ENCODE measurements at places on chromosomes 5 and 9.
A peak's percentile ranks its signal among the peaks of the same experiment; 100 is the strongest.

- no peak for DNase-seq
Observed at GRCh38 chr5:172417130-172417841, 37.0 kb downstream of the SH3PXD2B start.

DNA sequence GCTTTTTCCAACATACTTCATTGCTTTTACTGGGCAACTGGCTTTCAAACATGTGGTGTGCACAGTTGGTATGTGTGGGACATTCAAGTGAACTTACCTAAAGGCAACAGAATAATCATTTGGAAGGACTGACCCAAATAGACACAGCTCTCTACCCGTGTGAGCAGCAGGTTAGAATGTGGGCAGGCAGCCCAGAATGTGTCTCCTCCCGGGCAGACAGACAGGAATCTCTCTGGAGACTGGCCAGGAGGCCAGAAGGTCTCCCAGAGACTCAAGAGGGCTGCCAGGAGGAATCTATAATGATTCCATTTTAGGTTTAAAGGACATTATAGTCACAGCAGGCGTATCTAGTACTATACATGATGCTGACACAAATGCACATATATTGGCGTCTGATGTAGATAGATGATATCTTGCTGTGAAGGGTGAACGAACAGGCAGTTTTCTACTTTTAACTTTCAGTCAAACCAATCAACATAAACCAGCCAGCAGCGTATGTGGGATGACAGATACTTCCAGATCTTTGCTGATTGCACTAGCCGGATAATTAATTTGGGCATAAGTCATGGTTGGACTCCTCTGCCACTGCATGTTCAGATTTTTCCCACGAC is 297.4 kb upstream of the ZNF608 start:
- no peak for DNase-seq

DNA sequence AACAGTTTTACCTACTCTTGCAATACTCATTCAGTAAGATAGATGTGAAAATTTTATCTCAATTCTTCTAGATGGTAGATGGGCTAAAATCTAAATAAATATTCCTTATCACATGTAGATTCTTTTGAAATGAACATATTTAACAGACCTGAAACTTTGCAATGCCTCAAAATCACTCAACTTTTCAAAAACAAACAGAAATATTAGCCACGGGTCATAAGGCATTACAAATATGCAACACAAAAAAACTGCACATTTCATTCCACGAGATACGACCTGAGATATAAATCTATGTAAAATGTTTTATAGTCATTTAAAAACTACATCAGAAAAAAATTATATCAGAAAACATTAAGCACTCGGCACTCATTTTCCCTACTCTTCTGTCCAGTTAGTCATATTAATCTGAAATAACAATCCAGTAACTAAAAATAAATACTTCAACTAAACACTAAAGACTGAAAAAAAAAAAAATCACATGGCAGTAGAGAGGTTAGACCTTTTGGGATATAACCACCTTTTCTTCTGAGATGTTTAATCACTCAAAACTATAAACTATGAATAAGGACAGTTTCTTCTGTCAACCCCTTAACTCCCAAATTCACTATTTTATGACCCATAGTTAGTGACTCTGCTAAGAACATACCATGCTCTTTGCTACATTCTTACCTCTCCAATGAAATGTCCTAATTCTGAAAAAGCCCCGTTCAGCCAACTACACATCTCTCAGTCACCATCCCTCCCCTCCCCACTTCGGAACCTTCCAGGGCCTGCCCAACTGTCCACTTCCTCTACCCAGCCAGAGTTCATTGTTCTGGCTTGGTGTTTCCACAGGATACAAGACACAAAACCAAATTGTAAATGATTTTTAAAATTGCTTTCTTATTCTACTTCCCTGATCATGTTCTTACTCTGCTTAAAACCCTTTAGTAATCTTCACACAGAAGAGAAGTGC is 6.4 kb downstream of the HOMER1 start:
- no peak for DNase-seq

- no peak for DNase-seq
Observed at GRCh38 chr9:119792242-119792641, 423.0 kb upstream of the BRINP1 start.

DNA sequence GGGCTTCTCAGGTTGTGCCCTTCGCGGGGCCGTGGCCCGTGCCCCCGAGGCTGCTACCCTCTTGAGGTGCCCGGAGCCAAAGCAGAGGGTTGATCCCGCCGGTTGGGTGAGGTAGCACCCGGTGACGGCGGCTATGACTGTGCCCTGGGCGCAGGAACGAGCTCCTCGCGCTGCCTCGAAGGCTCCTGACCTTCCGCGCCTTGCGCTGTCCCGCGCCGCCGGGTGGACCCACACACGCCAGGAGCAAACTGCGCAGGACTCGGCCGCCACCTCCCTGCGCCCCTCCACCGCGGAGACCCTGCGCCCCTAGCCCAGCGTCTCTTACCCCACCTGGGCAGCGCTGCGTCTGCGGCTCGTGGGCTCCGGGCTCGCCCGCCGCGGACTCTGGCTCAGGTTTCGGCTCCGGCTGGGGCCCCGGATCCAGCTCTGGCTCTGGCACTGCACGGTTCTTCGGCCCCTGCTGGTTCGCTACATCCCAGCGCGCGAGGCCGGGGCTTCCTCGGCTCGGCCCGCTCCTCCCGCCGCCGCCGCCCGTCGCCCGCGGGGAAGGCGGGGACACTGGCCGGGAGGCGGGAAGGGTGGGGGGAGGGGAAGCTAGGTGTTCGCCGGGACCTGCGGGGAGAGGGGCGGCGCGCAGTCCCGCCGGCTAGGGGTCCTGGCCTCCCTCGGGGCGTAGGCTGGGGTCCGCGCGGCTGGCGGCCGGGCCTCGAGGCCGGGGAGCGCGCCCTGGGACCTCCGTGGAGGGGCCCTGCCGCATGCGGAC is 5.4 kb upstream of the PITX1 start:
- no peak for DNase-seq

- no peak for DNase-seq
Observed at GRCh38 chr5:37645707-37646106, 194.1 kb downstream of the GDNF start.

DNA sequence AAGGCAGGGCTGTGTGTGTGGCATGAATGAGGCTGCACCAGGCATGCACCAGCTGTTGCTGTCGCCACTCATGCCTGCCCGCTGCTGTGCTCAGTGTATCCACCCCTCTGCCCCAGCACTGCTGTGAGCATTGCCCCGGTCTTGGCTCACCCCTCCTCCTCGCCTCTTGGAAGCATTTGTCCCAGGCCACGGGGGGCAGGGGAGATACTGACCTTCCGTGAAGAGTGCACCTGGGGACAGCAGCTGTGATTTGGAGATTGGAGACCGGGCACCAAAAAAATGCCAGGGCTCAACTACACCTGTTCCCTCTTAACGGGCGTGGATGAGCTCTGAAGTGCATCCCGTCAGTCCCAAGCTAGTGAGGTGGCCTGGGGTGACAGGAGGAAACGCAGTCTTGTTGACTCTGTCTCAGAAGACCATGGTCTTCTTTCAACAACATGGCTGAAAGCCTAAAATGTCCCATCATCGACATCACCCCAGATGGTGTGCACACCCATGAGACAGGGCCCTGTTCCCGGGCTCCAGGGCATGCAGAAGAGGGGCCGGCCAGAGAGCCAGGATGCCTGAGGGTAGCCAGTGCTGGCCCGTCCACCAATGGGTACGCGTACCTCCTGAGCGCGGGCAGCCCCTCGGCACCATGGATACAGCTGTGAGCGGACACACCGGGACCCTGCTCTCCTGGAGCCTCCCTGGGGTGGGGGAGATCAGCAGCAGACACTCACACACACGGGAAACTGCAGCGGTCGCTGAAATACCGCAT is 115.8 kb downstream of the COL5A1 start:
- DNase-seq, result no peak

- no peak for DNase-seq
Observed at GRCh38 chr9:69317081-69317480, 7.9 kb upstream of the ENTREP1 start.

DNA sequence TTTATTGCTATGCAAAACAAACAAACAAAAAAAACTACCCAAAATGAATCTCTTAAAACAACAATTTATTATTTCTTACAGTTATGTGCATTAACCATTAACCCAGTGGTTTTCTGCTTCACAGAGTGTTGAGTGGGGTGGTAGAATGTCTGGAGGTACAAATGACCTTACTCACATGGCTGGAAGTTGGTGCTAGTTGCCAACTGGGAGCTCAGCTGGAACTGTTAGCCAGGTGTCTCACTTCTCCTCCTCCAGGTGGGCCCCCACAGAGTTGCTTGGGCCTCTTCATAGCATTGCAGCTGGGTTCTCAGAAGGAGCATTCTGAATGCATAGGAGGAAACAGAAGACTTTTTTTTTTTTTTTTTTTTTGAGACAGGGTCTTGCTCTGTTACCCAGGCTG is 10.5 kb upstream of the B4GALT1 start:
- no peak for DNase-seq

GRCh38 chr5:112417931-112418658 is 982 bp downstream of the EPB41L4A start:
- peak; percentile 47 for DNase-seq

GRCh38 chr5:159451197-159452052 is 121.1 kb upstream of the IL12B start:
- no peak for DNase-seq

- DNase-seq, result no peak
Observed at GRCh38 chr5:1807451-1808185, 6.4 kb downstream of the NDUFS6 start.

GRCh38 chr5:180521101-180521500 is 26.9 kb downstream of the CNOT6 start:
- DNase-seq, result no peak

GRCh38 chr5:173263566-173263965 is 28.6 kb upstream of the NKX2-5 start:
- no peak for DNase-seq

DNA sequence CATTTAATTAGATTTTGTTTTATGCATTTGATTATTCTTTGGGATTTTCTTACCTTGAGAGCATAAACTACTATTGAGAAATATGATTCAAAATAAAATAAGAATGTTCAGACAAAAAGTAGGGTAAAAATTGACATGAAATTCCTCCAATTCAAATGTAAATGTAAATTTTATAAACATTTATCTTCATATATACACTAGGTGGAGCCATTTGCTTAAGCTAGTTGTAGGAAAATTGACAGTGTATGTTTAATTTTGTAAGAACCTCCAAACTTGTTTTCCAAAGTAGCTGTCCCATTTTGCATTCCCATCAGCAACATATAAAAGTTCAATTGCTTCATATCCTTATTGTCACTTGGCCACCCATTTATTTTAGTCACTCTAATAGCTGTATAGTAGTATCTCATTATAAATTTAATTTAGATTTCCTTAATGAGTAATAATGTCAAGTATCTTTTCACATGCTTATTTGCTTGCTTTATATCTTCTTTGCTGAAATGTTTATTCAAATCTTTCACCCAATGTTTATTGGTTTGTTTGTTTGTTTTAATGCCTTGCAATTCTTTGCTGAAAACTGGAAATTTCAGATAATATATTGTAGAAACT is 37.6 kb upstream of the SLCO6A1 start:
- DNase-seq, result no peak

DNA sequence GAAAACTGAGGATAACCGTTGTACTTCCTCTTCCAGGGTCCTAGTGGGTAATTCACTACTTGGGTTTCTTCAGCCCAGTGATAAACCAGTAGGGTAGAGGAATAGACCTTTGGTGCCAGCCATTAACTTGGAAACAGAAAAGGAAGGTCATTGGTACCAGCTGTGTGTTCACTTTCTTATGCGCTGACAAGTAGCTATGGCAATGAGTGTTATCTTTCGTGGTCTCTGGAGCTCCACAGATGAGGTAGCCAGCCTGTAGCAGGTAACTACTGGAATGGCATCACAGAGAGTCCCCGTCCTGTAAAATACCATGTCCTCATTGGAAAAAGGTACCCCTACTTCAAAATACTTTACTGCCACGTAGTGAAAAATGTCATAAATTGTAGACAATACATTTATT is 2.3 kb downstream of the UHRF2 start:
- DNase-seq, result no peak

DNA sequence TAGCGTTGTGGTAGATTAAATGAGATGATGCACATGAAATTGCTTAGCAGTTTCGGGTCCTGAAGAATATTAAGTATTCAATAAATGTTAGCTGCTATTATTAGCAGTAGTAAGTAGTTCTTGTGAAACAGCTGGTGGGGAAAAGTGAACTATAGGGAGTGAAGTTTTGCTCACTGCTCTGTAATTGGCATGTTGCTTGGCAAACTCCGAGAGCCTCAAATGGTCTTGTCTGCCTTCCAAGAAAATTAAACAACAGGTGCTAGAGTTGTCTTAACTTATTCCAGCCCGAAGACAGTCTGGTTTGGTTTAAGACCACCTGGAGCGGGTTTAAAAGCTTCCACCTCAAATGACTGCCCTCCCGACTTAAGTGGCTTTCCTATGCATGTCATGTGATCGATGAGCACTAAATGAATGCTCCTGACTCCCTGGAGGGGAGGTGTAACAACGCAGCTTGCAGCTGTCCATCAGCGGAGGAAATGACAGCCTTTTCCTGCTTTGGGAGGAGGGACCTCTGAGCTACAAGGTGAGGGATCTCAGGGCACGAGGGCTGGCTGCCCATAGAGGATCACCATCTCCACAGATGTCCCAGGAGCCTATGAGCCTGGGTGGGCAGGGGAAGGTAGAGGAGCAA is 202.9 kb upstream of the PANK3 start:
- no peak for DNase-seq

- DNase-seq, result no peak
Observed at GRCh38 chr9:114456929-114457328, 48.3 kb downstream of the WHRN start.

GRCh38 chr5:138241688-138242571 is 28.8 kb upstream of the CDC23 start:
- no peak for DNase-seq

DNA sequence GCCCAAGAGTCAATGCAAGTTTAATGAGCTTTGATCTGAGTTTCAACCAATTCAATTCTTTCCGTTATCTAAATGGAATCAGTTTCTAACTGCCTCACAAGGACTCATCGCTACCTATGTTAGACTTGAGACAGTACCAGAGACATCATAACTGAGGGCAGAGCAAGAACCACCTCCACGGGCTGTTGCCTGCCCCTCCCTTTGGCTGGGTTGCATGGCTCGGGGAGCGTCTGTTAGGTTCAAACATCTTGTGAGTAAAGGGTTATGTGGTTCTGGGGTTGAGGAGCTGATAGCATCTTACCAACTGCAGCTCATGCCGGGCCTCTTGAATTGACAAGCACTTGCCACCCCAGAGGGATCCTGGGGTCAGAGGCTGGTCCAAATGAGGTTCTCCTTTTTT is 457.9 kb downstream of the ENC1 start:
- DNase-seq, result no peak

DNA sequence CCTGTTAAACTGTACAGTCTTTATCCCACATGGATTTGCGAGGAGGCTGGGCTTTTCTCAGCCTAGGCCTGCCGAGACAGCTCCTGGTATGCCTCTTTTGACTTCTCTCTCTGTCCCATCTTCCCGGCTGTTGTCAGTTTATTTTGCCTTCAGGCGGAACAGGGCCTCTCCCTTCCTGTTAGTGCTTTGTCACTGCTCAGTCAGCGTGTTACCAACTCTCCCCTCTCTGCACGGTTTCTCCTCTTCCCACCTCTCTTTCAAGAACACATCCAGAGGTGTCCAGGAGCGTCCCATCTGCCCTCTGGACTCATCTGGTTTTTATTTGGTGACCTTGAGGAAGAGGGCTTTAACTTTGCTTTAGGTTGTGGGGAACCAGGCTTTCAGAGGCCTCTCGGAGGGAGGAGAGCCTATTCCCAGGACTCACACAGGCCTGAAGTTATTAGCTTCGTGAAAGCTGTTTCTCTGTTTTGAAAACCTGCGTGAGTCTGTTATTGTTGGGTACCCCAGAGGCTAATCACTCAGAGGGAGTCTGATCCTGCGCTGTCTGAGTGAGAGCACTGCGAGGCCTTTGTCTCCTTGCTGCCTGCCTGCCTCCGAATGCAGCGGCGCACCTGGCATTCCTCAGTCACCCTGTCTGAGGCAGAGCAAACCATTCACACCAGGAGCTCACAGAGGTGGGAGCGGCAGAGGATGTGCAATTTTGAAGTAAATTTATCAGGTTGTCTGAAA is 234.4 kb upstream of the MPDZ start:
- DNase-seq, result no peak

Data from stimulated activated CD4-positive, alpha-beta T cell treated with anti-CD3 and anti-CD28 coated beads, Interleukin-4, amount 100 ng/mL, for 1 hour (primary cell).